ENCODE measurements at places on chromosomes 12 and 14. TPM values are rescaled to one million over a fixed set of nuclear protein-coding genes. Genes with fewer than 3 reads are reported as not detected.

DNA sequence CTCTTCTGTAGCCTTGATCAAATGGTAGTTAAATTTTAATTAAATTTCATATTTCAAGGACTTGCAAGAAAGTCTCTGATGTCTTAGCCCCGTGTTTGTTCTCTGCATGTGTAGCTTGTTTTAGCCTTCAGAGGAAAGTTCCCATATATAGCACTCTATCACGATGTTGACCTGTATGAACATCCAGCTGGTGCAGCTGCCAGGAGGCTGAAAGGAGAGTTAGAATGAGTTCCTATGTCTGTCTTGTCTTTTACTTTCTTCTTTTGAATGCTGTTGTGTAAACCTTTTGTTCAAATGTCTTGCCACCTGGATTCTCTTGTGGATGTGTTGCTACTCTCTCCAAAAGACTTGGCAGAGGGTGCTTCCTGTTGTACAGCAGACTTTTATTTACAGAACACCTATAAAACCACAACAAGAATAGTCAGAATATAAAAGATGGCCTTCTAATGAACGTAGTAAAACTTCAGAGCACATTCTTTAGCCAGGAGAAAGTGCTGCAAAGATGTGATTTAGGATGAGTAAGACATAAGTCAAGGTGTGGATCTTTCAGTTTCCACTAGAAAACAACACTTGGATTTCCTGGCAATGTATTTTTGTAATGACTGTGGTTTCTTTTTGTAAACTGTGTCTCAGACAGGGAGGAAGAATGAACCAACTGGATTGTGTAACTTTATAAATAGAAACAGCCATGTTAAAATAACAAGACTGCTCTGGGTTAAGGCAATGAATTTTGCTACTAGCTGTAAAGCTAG is 17.2 kb downstream of the NAV3 start:
- DNase-seq = peak; percentile 46

DNA sequence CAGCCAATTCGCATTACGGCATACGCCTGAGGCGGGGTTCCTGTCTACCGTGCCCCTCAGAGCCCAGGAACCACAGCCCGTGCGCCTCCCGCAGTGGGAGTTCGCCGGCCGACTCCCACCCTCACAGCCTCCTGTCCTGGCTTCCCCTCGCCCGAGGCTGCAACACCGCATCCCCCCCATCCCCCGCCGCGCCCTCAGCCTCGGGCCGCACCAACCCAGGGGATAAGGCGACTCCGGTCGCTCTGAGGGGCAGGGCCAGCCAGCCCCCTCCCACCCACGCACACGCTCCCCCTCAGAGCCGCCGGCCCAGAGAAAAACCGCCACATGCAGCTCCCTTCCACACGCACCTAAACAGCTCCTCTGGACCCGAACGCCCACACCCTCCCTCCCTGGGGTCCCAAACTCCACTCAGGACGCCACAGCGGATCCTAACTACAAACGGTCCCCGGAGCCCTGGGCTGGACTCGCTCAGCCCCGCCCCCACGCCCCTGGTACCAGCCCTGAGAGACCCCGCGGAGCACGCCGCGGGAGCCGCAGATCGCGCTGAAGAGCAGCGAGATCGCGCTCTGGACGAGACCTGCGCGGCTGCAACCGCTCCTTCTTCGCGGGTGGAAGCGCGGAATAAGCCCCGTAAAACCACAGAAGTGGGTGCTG is at the start of gene C14orf39:
C14orf39 (minus strand) TSS at position 466 of the 654 bp plus-strand sequence. CDS start 985 bp downstream, outside the sequence.
- DNase-seq = no peak

DNA sequence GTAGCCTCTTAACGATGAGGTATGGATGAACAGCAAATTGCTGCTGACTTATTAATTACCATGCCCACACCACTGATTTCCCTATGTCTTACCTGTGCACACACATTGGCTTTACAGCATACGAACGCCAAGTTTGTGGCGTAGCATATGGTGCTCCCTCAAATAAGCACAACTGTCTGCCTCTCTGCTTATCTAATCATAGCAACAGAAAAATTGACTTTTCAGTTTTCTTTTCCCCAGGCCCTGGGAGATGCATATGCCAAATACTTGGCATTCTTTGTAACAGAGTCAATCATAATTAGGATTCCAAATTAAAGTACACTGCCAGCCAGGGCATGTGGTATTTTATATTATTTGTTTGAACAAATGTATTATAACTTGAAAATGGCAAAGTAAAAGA is 625.5 kb downstream of the DIO2 start:
- no peak for DNase-seq

DNA sequence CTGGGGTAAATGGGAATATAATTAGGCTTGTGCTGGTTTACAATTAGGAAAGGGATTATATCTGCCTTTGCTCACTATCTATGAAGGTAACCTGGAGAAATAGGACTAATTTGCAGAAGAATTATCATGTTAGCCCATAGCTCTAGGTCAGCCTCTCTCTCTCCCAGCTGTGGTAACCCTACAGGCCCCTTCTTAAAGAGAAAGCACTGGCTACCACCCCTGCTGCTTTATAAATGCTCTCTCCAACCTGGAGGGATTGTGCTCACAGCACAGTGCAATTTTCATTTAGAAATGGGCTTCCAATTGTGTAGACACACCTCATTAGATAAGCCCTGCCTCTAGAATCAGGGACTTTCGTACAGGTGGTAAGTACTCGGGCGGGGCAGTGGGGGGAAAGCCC is 22.7 kb upstream of the MGST1 start:
- no peak for DNase-seq

Gene BBOF1
- 1.3 TPM for total RNA-seq

GRCh38 chr12:28253161-28253641 is 62.9 kb downstream of the CCDC91 start:
- DNase-seq = no peak

GRCh38 chr14:24332268-24332993 is 2.4 kb downstream of the ADCY4 start:
- DNase-seq = no peak

GRCh38 chr14:54025661-54026060 is 69.0 kb upstream of the BMP4 start:
- peak; percentile 10 for DNase-seq

GRCh38 chr12:79988368-79988767 is 53.5 kb upstream of the PPP1R12A start:
- DNase-seq = no peak

- DNase-seq = no peak
These were observed 32.4 kb downstream of the MAX start for GRCh38 chr14:65069874-65070413.

Gene LTB4R2
- total RNA-seq = 3.6 TPM

Gene RDH16
- total RNA-seq = 0.11 TPM

GRCh38 chr14:29953501-29953900 is 25.9 kb upstream of the PRKD1 start:
- no peak for DNase-seq

GRCh38 chr12:25074113-25074512 is 120.8 kb downstream of the DNAI7 start:
- DNase-seq = no peak

DNA sequence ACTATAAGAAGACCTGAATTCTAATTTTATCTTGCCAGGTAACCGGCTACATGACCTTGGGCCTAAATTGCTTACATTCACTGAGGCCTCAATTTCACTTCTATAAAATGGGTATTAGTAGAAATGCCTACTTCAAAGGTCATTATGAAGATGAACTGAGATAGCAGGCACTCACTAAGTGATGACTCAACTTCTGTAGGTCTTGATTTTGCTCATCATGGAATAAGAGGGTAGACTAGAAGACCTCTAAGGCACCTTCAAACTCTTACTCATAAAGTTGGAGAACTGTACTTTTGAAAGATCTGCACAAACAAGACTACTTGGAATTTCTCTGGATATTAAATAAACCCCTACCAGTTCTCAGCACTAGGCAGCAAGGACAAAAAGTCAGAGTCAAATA is 39.3 kb upstream of the FRMD6 start:
- DNase-seq = no peak

Gene HHIPL1
- total RNA-seq = 2.2 TPM

DNA sequence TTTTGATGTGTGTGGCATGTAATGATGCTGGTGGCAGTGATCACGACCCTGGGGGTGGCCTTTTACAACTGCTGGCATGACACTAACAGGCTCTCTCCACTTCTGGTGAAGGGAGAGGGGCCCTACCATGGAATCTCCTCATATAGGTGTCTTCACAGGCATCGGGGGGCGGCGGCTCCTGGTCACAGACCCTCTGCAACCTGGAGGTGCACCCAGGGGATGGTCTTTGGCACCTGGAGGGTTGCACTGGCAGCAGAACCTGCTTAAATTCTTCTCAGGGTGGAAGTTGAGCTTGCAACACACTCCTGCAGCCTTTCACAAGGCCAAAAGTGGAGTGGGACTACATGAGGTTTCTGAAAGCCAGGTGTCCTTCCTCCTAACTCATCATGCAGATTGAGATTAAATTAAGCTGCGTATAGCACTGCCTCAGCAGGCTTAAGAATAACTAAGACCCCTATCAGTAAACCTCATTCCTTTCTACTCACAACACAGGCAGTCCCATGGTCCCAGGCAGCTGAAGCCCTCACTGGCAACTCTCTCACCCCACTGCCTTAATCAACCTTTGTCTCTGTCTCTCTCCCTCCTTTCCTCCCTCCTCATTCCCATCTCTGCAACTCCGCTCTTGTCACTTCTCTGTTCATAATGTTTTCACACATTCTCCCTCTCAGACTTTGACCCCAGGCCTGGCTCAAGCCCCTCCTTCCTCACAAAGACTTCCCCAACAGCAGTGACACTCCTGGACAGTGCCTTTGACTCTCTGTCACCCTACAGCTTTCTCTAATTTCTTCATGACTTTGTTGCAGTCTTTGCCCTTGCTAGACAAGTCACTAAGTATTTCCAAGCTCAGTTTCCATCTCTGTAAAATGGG is 18.9 kb downstream of the NID2 start:
- no peak for DNase-seq

- DNase-seq = no peak
These were observed 26.8 kb downstream of the EMP1 start for GRCh38 chr12:13223179-13223804.

Gene CD69
- total RNA-seq = 0.14 TPM

Gene MYBPC1
- total RNA-seq = not detected

- no peak for DNase-seq
These were observed 1.2 kb upstream of the TRIM9 start for GRCh38 chr14:51095854-51096823.

Gene LRRK2
- total RNA-seq = 3.8 TPM

Gene FSCB
- total RNA-seq = not detected

- DNase-seq = no peak
These were observed 100.4 kb upstream of the PMCH start for GRCh38 chr12:102298022-102298421.

- no peak for DNase-seq
These were observed 38.1 kb upstream of the CMKLR1 start for GRCh38 chr12:108377260-108377659.

GRCh38 chr12:122840580-122841513 is 5.6 kb downstream of the HIP1R start:
- DNase-seq = no peak

DNA sequence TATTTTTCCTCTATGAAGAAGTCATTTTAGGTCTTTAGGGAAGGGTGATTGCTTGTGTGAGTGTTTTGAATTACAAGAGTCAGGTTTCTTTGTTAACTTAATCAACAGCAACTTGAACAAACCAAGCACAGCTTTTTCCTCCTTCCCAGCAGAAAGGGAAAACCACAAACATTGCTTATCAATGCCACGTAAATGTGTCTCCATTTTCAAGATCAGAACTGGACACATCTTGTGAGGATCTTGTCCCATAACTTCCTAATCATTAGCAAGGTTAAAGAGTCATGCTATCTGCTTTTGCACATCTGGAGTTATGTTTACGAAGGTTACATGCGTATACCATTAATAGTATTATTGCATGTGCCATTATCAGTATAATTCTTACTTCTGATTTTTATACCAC is 248.0 kb upstream of the FLRT2 start:
- DNase-seq = no peak

Gene BRMS1L
- 5.1 TPM for total RNA-seq

DNA sequence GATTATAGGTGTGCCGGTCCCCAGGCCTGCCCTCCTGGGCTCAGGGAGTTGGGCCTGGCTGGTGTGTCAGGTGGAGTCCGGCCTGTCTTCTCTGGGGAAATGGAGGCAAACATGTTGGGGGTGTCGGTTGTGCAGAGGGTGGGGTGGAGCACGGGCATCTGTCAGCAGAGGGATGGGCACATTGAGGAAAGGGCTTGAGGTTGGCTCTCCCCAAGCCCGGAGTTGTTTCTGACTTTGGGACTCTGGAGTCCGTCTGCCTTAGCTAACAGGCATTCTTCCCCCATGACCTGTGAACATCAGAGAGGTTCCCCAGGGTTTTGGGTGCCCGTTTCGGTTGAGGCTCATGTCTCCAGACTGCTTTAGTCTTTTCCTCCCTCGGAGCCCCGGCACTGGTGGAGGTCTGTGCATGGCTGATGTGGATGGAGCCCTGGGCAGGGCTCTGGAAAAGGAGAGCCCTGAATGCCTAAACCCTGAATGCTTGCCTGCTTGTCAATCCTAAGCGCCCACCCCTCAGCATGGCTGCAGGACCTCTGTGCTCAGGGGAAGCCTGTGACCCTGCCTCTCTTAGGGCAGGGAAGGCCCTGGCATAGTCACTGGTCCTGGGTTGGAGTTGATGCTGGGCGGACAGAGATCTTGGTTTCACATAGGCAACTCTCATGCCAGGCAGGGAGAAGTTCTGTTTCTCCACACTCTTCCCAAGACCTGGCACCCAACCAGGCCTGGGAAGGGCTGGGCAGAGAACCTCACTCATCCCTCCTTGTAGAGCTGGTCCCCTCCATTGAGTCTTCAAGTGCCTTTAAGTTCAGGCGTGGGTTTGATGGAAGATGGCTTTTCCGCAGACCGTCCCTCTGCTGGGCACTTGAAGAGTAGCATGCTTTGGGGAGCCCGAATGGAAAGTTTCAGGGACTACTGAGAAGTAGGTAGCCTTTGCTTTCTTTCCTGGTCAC is 12.9 kb downstream of the NYNRIN start:
- DNase-seq = no peak

- DNase-seq = no peak
These were observed 229.4 kb upstream of the RGS6 start for GRCh38 chr14:71702786-71703185.

Gene APPL2
- total RNA-seq = 14.6 TPM

Gene DMAC2L
- 5.8 TPM for total RNA-seq

Gene OR4L1
- total RNA-seq = not detected
